ENCODE measurements at places on chromosomes 5 and 9.

GRCh38 chr9:36864491-36865410, 169.3 kb downstream of the PAX5 start:
- DNase-seq = no peak

- no peak for DNase-seq
These were observed 103.5 kb upstream of the IQGAP2 start for GRCh38 chr5:76299592-76299991.

DNA sequence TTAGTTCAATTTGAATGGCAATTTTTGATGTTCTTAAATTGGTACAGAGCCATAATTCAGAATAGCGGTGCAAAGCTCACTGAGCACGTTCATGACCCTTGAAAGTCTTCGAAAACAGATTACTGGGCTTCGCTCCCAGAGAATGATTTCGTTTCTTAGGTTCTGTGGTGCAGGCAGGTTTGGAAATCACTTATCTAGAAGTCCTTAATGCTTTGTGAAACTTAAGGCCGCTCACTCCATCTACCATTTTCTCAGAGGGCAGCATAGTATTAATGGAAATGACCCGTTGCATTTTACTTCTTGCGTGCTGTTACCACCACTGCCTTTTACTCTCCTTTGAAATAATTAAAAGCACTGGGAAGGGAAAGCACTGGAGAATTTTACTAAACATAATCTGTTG, 2.9 kb upstream of the MAT2B start:
- no peak for DNase-seq

DNA sequence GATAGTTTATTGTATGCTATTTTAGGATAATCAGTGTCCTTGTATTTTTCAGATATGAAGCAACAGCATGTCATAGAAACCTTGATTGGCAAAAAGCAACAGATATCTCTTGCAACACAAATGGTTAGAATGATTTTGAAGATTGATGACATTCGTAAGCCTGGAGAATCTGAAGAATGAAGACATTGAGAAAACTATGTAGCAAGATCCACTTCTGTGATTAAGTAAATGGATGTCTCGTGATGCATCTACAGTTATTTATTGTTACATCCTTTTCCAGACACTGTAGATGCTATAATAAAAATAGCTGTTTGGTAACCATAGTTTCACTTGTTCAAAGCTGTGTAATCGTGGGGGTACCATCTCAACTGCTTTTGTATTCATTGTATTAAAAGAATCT, 14.5 kb downstream of the CCT5 start:
- no peak for DNase-seq

GRCh38 chr5:14342306-14342705, 199.2 kb downstream of the TRIO start:
- DNase-seq = no peak
